GM12891 (cell line): ENCODE measurements at places on chromosomes 7 and 10.

GRCh38 chr10:133335246-133336117 is 1.2 kb downstream of the CALY start:
- DNase-seq = peak; percentile 77

GRCh38 chr7:873367-874002 is 2.9 kb upstream of the GET4 start:
- DNase-seq = peak; percentile 80

- no peak for DNase-seq
Measured at GRCh38 chr7:31651234-31652062, 35.6 kb upstream of the PPP1R17 start.

- no peak for DNase-seq
Measured at GRCh38 chr7:26365901-26366275, 74.2 kb downstream of the SNX10 start.

- DNase-seq = no peak
Measured at GRCh38 chr10:80279146-80279545, 10.3 kb downstream of the MAT1A start.

GRCh38 chr7:40659231-40659630 is 524.4 kb downstream of the SUGCT start:
- no peak for DNase-seq

DNA sequence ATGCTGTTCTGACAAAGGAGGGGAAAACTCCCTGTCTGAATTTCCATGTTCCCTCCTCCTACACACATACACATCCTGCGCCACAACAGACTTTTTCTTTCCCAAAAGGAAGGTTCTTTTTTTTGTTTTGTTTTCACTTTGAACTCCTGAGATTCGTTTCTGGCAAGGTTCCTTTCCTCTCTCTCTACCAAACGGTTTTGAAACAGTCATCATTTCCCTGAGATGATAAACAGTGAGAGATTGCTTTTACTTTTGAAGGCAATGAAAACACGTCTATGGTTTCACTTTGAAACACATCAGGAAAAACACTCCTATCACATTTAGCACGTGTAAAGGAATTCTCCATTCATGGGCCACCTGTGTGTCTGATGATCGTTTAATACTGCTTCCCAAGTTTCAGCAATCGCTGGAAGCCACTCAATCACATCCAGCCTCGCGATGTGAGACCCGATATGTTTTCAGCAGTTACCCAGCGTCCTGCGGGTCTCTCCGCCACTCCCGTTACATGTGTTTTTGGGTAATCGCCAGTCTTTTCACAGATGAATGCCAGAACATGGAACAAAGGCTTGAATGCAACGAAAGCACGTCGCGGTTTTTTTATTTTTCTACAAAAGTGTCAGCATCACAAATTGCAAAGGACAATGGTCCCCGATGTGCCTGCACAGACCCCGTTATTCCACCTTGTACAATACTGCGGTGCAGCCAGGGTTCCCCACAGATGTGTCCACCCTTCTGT is 62.8 kb upstream of the CUX1 start:
- no peak for DNase-seq

DNA sequence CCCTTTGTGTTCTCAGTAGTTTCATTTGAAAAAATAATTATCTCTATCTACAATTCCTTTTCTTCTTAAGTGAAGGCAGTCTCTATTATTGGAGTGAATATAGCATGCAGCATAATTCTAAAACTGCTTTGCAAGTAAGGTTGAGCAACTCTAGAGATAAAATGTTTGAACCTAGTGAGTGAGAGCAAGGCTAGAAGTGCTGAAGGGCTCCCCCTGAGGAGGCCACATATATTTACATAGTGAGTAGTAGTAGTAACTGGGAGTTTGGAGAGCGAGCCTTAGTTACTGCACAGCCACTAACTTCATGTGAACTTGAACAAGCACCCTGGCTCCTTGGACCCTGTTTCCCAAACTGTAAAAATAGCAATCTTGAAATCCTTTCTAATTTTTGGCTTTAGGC is 141.5 kb upstream of the DKK1 start:
- no peak for DNase-seq

GRCh38 chr7:115779561-115779960 is 251.0 kb downstream of the TFEC start:
- DNase-seq = no peak

DNA sequence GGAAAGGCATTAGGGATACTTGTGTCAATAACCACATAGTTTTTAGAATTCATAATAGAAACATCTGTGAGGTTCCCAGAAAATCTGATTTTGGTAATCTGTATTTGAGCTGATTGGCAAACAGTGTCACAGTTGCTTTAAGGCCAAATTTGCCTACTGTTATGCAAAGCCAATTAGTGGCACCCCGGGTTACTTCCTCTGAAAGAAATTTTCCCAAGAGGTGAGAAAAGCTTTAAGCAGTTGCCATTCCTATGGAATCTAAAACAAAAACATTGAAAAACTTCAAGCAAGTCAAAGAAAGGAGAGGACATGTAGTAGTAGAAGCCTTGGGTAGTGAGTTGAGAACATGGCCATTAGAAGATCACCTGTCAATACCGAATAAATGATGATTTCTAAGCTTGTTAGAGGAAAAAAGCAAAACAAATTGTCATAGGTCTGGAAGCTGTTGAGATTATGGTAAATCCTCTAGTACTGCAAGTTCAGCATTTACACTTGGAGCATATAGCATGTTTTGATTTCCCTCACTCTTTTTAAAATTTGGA is 176.8 kb downstream of the TWIST1 start:
- no peak for DNase-seq

DNA sequence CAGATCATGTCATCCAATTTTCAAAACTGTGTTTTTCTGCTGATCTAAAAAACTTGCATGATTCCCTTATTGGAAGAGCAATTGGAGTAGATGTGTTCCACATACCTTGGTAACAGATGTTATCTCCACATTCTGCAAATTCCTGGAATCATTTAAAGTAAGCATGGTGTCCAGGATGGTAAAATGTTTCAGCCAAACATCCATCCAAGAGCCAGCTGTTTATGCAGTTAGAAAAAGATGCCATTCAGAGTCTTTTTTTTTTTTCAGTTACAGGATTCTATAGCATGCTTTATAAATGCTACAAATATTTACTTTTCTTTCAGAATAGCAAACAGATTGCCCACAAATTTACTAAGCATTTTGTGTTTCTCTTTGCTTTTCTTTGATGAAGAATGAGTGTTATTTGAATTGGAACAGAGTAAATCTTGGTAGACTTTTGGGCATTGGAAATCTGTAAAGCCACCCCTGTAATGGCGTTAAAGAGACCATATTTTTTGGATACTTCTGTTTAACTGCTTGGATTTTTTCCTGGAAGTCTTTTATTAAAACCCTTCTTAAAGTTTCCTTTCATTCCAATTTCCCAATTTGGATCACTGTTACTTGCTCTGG is 149.8 kb downstream of the GNAT3 start:
- no peak for DNase-seq

DNA sequence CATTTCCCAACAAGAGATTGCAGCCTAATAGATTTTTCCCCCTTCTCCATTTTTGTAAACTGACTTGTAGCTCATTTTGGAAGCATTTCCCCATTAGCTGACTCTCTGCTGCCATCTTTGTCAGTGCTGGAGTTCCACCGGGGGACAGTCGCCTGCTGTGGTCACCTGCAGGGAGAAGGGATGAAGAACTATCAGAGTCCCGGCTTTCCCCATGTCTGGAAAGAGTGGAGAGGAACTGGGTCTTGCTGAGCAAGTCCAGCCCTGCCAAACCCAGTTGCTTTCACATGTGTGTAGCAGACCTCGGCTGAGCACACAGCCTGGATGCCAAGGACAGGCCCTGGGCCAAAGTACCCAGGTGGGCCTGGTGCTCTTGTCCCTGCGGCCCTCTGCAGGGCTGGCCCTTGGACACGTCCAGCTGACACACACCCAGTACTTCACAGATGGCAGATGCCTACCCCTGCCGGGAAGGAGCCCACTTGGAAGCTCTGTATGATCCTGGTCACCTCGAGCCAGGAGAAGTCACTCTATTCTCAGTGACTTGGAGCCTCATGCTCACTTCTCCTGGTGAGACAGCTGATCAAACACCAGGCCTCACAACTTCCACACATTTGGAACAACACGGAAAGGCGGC is 157.3 kb upstream of the NPVF start:
- no peak for DNase-seq

- no peak for DNase-seq
Measured at GRCh38 chr10:104396581-104396980, 42.9 kb downstream of the CFAP58 start.

GRCh38 chr7:48426966-48427555 is 255.8 kb downstream of the ABCA13 start:
- DNase-seq = no peak

GRCh38 chr7:23530405-23530804 is 1.4 kb downstream of the TRA2A start:
- DNase-seq = peak; percentile 37

GRCh38 chr7:105473163-105473562 is 48.9 kb downstream of the PUS7 start:
- DNase-seq = no peak

- DNase-seq = no peak
Measured at GRCh38 chr10:3750006-3750816, 34.8 kb downstream of the KLF6 start.

DNA sequence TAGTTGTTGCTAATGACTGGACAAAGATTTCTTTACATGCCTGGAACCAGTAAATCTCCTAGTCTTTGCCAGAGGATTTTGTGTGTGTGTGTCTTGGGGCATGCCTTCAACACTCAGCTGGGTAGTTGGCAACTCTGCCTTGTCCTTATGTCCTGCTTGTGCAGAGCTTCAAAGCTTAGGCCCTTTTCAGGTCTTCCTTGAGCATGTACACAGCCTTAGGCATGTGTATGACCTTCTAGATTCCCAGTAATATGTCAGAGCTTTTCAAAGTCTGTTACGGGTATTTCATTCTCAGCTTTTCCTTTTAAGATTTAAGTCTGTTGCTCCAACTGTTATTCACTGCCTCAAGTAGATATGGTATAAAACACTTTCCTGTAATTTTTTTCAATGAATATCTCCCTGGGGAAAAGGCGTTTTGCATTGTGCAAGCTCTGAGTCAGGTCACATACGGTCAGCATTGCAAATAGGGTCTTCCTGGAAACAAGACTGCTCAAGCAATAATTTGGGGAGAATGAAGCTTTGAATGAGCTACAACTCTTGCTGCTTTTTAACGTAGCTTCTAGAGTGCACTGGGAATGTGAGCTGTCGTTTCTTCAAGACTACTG is 25.5 kb downstream of the SHOC2 start:
- no peak for DNase-seq

DNA sequence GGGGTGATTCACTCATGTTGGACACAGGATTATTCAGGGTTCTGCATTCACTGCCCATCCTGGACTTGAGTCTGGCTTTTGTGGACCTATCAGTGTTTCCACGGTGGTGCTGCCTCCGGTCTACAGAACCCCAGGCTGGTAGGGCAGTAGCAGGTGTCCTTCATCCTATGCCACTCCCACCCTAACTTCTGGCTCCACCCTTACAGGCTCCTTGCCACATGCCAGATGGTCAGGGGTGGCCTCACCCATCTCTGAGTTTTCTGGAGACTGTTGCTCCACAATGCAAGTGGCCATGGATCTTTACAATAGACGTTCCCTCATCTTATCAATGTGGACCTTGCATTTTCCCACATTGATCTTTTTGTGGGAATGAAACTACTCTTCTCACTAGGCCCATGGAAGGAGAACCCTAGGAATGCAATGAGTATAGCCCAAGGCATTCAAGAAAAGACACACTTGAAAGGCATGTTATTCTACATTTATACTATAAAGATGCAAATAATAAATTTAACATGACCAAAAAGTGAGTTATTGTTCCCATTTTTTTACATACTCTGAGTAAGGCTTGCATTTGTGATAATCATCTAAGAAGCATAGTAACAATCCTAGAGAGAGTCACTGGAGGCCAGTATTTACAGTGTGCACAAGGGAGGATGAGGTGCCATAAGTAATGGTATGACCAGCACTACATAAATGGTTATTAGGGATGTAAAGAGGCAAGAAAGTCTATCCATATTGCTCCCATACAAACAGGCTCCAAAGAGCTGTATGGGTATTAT is 57.4 kb upstream of the ADO start:
- DNase-seq = no peak

DNA sequence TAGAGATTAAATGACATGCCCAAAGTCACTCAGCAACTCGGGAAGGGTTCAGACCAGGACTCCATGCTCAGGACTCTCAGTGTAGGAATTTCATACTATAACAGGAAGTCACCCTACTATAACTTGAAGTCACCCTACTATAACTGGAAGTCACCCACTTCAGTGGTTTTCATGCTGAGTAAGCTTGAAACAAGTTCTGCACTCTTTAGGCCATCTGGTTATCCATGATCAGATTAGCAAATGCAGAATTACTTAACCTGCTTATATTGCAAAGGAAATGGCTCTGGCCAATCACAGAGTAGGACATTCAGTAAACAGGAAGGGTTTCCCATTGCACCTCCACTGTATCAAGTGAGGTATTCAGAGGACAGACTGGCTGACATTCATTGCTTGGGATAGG is 1240.4 kb downstream of the GATA3 start:
- no peak for DNase-seq

DNA sequence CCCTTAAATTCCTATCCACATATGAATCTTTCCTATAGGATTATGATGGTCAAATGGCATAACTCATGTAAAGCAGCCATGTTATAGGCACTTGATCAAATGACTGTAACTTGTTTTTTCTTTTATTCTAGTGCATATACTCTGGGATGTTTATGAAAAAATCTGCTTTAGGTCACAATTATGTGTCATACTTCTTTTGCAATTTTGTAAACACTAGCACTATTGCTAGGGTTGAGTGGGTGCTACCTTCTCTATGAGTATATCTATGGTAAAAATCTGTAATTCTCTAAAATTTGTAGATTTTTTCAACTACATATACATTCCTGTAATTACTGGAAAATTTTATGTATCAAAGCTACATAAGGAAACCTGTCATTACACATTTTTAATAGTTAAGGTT is 50.0 kb downstream of the HGF start:
- no peak for DNase-seq

DNA sequence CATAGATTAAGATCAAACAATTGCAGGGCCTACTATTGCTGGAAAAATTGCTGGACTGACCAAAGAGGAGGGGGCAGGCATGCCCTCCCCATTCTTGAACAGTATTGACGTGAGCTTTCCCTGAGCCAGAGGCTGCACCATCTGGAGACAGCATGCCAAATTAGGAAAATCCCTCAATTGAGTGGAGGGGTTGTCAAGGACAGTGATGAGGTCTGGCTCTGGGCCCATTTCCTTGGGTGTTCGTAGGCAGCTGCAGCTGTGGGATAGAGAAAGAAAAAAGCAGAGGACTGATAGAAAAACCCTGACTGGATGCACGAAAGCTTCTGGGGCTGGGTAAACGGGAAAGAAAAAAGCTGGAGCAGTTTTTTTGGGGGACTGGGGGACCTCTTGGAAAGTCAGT is 22.8 kb upstream of the ORC5 start:
- no peak for DNase-seq

DNA sequence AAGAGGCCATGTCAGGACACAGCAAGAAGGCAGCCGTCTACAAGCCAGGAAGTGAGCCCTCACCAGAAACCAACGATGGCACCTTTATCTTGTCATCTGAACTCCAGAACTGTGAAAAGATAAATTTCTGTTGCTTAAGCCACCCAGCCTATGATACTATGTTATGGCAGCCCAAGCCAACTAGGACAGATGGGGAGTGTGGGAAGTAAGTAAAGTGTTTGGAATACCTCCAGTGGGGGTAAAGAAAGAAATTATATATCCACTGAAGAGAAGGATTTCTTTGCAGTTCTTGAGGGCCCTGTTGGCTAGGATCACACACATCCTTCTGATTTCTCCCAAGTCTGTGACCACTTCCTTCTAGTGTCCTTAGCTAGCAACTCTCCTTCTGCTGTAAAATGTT is 384.4 kb downstream of the TNS3 start:
- DNase-seq = no peak

- DNase-seq = no peak
Measured at GRCh38 chr7:148650232-148650858, 48.4 kb upstream of the CUL1 start.

GRCh38 chr10:3948843-3949242 is 163.8 kb upstream of the KLF6 start:
- DNase-seq = no peak
